Adrenal gland (tissue), 19 donors: ENCODE measurements at places on chromosomes 2 and 18. TPM values are rescaled to one million over a fixed set of nuclear protein-coding genes. Genes with fewer than 3 reads are reported as not detected.

GRCh38 chr2:152421521-152422370 is 86.8 kb downstream of the FMNL2 start:
- H3K36me3 ChIP-seq, result no peaks in the 10 kb centered on the region
- DNase-seq, result peak; percentile 85
- no peaks in the 10 kb centered on the region for H3K27me3 ChIP-seq
- H3K4me3 ChIP-seq, result no peak overlapping the region
- H3K4me1 ChIP-seq, result peaks cover 24% of the 10 kb centered on the region

- H3K4me1 ChIP-seq, result peaks cover 5% of the 10 kb centered on the region
- no peaks in the 10 kb centered on the region for H3K27me3 ChIP-seq
Measured at GRCh38 chr2:175005733-175006264, 618 bp upstream of the CHN1 start.

GRCh38 chr2:181648478-181649155 is 8.3 kb downstream of the CERKL start:
- no peaks in the 10 kb centered on the region for H3K27me3 ChIP-seq
- H3K4me1 ChIP-seq, result no peaks in the 10 kb centered on the region
- no peak overlapping the region for H3K27ac ChIP-seq
- H3K36me3 ChIP-seq, result no peaks in the 10 kb centered on the region
- H3K4me3 ChIP-seq, result no peak overlapping the region

GRCh38 chr2:65055422-65056214 is 598 bp upstream of the CEP68 start:
- no peak overlapping the region for H3K27ac ChIP-seq
- no peak for DNase-seq
- H3K36me3 ChIP-seq, result no peaks in the 10 kb centered on the region
- peak overlapping the region; percentile 59 for H3K4me3 ChIP-seq
- no peaks in the 10 kb centered on the region for H3K27me3 ChIP-seq

The OSBPL1A gene
- total RNA-seq, result 23.1 TPM

- no peak overlapping the region for H3K4me3 ChIP-seq
- no peaks in the 10 kb centered on the region for H3K4me1 ChIP-seq
- H3K27ac ChIP-seq, result no peak overlapping the region
- no peaks in the 10 kb centered on the region for H3K36me3 ChIP-seq
- no peaks in the 10 kb centered on the region for H3K27me3 ChIP-seq
Measured at GRCh38 chr2:233832869-233833311, 21.4 kb downstream of the HJURP start.

The STARD6 gene
- not detected for total RNA-seq

The FAM228B gene
- 24.8 TPM for total RNA-seq

The IWS1 gene
- 22.7 TPM for total RNA-seq

The CIB4 gene
- 2.5 TPM for total RNA-seq

The REG3G gene
- 150 TPM for total RNA-seq

DNA sequence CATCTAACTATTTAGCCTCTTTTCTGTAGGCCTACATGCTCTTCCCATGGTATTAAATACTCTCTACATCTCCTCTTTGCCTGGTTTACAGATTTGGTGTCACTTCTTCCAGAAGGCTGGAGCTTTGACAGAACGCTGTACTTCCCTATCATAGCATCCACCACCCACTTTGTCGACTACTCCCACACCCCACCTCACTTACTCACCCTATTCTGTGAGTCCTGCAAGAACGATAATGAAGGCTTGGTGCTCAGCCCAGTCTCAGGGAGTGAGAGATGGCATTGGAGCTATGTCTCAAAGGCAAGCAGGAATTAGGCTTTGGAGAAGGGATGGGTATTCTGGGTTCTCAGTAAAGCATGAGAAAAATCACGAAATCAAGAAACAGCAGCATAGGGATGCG is 20.3 kb upstream of the KDM3A start:
- no peaks in the 10 kb centered on the region for H3K36me3 ChIP-seq
- no peak for DNase-seq
- no peaks in the 10 kb centered on the region for H3K27me3 ChIP-seq

The LIMS2 gene
- total RNA-seq, result 1.4 TPM

DNA sequence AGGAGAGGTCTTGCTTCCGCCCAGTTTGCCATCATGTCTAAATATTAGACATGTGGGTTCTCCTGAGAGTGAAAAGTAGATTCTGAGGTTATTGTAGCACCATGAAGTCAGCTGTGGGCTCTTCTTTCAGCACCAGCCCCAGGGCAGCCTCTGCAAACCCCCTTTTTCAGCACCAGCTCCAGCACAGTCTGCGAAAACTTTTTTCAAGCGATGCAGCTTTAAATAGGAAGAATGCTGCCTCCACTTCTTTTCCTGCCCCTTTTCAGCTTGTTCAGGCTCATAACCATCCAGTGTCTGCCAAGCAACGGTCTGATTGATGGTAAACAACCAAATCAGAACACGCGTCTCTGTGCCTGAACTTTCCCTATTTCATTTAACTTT is at the start of gene COL5A2:
COL5A2 (minus strand) TSS at position 192 of the 381 bp plus-strand sequence; CDS start at position 35, 157 bp downstream.
- peak within 1 kb of the TSS; percentile 49 for H3K4me3 ChIP-seq
- no peaks in the 10 kb centered on the region for H3K36me3 ChIP-seq
- DNase-seq, result peak; percentile 20

- no peak for DNase-seq
- no peak overlapping the region for H3K4me3 ChIP-seq
- H3K36me3 ChIP-seq, result no peaks in the 10 kb centered on the region
- H3K27me3 ChIP-seq, result no peaks in the 10 kb centered on the region
Measured at GRCh38 chr2:226558418-226558817, 241.2 kb downstream of the IRS1 start.

GRCh38 chr2:84875213-84875560 is 5.7 kb downstream of the TRABD2A start:
- H3K4me1 ChIP-seq, result peaks cover 3% of the 10 kb centered on the region
- no peaks in the 10 kb centered on the region for H3K36me3 ChIP-seq
- no peak overlapping the region for H3K4me3 ChIP-seq
- no peak overlapping the region for H3K27ac ChIP-seq
- peaks cover 11% of the 10 kb centered on the region for H3K27me3 ChIP-seq

- no peaks in the 10 kb centered on the region for H3K36me3 ChIP-seq
- H3K27me3 ChIP-seq, result no peaks in the 10 kb centered on the region
- H3K4me1 ChIP-seq, result peaks cover 26% of the 10 kb centered on the region
- no peak overlapping the region for H3K27ac ChIP-seq
- H3K4me3 ChIP-seq, result no peak overlapping the region
- DNase-seq, result no peak
Measured at GRCh38 chr2:62785810-62786597, 80.5 kb downstream of the EHBP1 start.

The ALPI gene
- not detected for total RNA-seq

GRCh38 chr18:38634117-38634516 is 1068.5 kb upstream of the CELF4 start:
- H3K27ac ChIP-seq, result no peak overlapping the region
- H3K27me3 ChIP-seq, result no peaks in the 10 kb centered on the region
- H3K4me1 ChIP-seq, result no peaks in the 10 kb centered on the region
- no peak overlapping the region for H3K4me3 ChIP-seq
- H3K36me3 ChIP-seq, result no peaks in the 10 kb centered on the region

The UGT1A3 gene
- not detected for total RNA-seq

- H3K27me3 ChIP-seq, result no peaks in the 10 kb centered on the region
- no peak overlapping the region for H3K4me3 ChIP-seq
- H3K27ac ChIP-seq, result no peak overlapping the region
- DNase-seq, result no peak
Measured at GRCh38 chr18:44599412-44599811, 81.3 kb upstream of the SETBP1 start.

- H3K4me1 ChIP-seq, result no peaks in the 10 kb centered on the region
- no peak overlapping the region for H3K4me3 ChIP-seq
- H3K27me3 ChIP-seq, result no peaks in the 10 kb centered on the region
- DNase-seq, result no peak
- H3K36me3 ChIP-seq, result no peaks in the 10 kb centered on the region
Measured at GRCh38 chr2:2764001-2764355, 432.9 kb upstream of the MYT1L start.

The PARD3B gene
- 20.1 TPM for total RNA-seq

GRCh38 chr2:219447242-219448098 is 12.8 kb downstream of the SPEG start:
- no peak overlapping the region for H3K27ac ChIP-seq
- no peak overlapping the region for H3K4me3 ChIP-seq
- H3K27me3 ChIP-seq, result peaks cover 18% of the 10 kb centered on the region
- no peak for DNase-seq

GRCh38 chr2:64828261-64828660 is 160.9 kb upstream of the SLC1A4 start:
- no peak overlapping the region for H3K4me3 ChIP-seq
- no peak for DNase-seq
- H3K4me1 ChIP-seq, result peaks cover 4% of the 10 kb centered on the region
- no peaks in the 10 kb centered on the region for H3K27me3 ChIP-seq

- H3K36me3 ChIP-seq, result no peaks in the 10 kb centered on the region
- no peak overlapping the region for H3K4me3 ChIP-seq
- no peak overlapping the region for H3K27ac ChIP-seq
- H3K27me3 ChIP-seq, result no peaks in the 10 kb centered on the region
- H3K4me1 ChIP-seq, result peaks cover 32% of the 10 kb centered on the region
- DNase-seq, result no peak
Measured at GRCh38 chr18:2982022-2982421, 30.9 kb downstream of the LPIN2 start.

GRCh38 chr2:233219848-233220247 is 31.6 kb upstream of the ATG16L1 start:
- H3K27me3 ChIP-seq, result no peaks in the 10 kb centered on the region
- H3K4me3 ChIP-seq, result no peak overlapping the region
- no peak overlapping the region for H3K27ac ChIP-seq
- H3K4me1 ChIP-seq, result no peaks in the 10 kb centered on the region
- DNase-seq, result no peak

GRCh38 chr2:182248362-182248761 is 178.5 kb downstream of the PDE1A start:
- no peaks in the 10 kb centered on the region for H3K36me3 ChIP-seq
- no peak overlapping the region for H3K27ac ChIP-seq
- H3K4me3 ChIP-seq, result no peak overlapping the region
- H3K27me3 ChIP-seq, result no peaks in the 10 kb centered on the region
- H3K4me1 ChIP-seq, result no peaks in the 10 kb centered on the region

DNA sequence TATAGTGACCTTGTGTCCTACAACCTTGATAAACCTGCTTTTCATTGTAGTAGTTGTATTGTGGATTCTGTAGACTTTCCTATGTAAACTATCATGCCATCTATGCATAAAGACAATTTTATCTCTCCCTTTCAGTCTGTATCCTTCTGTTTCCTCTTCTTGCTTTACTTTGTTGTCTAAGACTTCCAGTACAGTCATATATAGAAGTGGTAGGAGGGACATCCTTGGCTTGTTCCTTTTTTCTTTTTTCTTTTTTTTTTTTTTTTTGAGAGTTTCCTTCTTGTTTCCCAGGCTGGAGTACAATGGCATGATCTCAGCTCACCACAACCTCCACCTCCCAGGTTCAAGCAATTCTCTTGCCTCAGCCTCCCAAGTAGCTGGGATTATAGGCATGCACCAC is 39.7 kb downstream of the UBE2F start:
- no peak for DNase-seq
- H3K4me1 ChIP-seq, result no peaks in the 10 kb centered on the region
- no peak overlapping the region for H3K4me3 ChIP-seq
- H3K27ac ChIP-seq, result no peak overlapping the region
- H3K27me3 ChIP-seq, result no peaks in the 10 kb centered on the region

- no peak overlapping the region for H3K27ac ChIP-seq
- DNase-seq, result no peak
- peaks cover 34% of the 10 kb centered on the region for H3K4me1 ChIP-seq
- no peaks in the 10 kb centered on the region for H3K36me3 ChIP-seq
- H3K27me3 ChIP-seq, result no peaks in the 10 kb centered on the region
- H3K4me3 ChIP-seq, result no peak overlapping the region
Measured at GRCh38 chr18:62438866-62439265, 84.0 kb upstream of the ZCCHC2 start.

The FBXO41 gene
- 5.4 TPM for total RNA-seq

The DSC2 gene
- 5.2 TPM for total RNA-seq

GRCh38 chr2:226114436-226114835 is 685.2 kb downstream of the IRS1 start:
- H3K27ac ChIP-seq, result no peak overlapping the region
- H3K4me3 ChIP-seq, result no peak overlapping the region
- H3K36me3 ChIP-seq, result no peaks in the 10 kb centered on the region
- H3K4me1 ChIP-seq, result peaks cover 7% of the 10 kb centered on the region
- DNase-seq, result no peak

DNA sequence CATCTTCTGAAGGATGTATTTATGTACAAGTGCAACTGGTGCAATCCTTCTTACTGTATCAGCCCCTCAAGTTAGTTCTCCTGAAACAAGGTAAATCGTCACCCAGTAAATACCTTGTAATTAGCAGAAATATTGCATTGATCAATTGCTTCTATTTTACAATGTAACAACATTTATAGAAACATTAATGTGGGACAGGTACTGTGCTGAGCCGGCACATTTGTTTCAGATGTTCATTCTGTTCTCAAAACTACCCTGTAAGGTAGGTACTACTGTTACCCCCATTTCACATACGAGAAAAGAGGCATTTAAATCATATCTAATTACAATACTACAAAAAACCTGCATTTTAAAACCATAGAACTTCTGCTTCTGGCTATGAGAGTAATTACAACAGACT is 19.5 kb downstream of the RTN4 start:
- H3K27ac ChIP-seq, result no peak overlapping the region
- no peak overlapping the region for H3K4me3 ChIP-seq
- no peaks in the 10 kb centered on the region for H3K27me3 ChIP-seq

GRCh38 chr2:1907849-1908533 is 163.7 kb upstream of the PXDN start:
- H3K36me3 ChIP-seq, result no peaks in the 10 kb centered on the region
- H3K4me3 ChIP-seq, result no peak overlapping the region
- H3K27ac ChIP-seq, result no peak overlapping the region
- H3K27me3 ChIP-seq, result no peaks in the 10 kb centered on the region

DNA sequence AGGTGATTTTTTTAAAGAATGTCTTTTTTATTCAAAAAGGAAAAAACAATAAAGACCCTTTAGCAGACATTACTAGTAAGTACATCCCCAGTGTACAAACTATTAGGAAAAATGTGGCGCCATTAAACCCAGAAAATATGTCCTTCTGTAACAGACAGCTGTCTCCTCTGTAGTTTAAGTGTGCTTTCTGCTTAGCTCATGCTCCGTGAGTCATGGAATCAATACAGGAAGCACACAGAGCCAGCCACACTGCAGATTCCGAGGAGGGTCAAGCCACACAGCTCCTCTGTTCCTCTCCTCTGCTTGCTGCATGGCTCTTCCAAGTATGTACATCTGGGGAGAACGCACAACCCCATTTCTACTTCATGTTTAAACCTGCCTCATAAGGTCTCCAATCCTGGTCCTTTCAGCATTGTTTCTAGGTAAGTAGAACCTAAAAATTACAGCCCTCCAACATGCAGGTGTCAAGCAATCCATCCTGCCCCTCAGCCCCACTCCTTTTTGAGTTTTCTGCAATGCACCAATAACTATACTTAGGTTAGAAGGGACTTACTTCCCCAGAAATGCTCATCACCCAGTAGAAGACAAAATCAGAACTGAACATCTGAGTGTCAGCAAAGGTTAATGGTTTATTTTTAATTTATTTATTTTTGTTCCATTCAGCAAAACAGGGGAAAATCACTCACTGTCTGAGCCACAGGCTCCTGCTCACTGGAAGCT is 37.5 kb downstream of the ACVR1 start:
- H3K4me3 ChIP-seq, result peak overlapping the region; percentile 50
- H3K27me3 ChIP-seq, result no peaks in the 10 kb centered on the region
- H3K4me1 ChIP-seq, result peaks cover 58% of the 10 kb centered on the region
